Activated naive CD4-positive, alpha-beta T cell treated with anti-CD3 and anti-CD28 coated beads, Interleukin-2, amount 10 ng/mL, durations not matched to agents 7 days and 5 days (primary cell): ENCODE measurements at places on chromosomes 11 and 22.

DNA sequence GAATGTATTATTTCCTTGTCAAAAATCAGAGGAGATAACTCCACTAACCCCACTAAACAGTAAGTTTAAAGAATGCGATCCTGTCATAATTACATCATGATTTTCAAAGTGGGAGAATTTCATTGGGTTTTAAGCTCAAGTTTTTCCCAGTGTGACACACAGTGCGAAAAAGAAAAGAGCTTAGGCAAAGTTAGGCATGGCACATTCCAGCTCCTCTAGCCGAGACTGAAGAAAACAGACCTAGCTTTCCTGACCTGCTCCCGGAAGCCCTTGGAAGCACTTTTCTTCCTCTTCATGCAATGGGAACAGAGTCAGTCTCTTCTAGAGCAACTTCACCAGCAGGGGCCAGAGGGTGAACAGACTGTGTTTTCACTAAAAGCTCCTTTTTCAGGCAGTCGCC lies 76.6 kb upstream of the AKIP1 start:
- no peak for DNase-seq

DNA sequence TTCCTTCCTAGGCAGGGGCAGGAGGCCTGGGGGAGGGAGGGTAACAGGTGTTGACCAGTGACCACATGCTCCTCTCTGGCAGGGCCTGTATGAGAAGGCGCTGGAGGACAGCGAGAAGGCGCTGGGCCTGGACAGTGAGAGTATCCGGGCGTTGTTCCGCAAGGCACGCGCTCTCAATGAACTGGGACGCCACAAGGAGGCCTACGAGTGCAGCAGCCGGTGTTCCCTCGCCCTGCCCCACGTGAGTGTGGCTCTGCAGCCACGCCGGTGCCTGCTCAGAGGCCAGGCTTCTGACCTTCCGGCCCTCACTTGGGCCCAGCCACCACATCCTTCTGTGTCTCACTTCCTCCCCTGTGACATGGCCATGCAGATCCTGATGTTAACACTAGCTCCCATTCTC lies 25.8 kb downstream of the ZC3H7B start:
- DNase-seq, result no peak

DNA sequence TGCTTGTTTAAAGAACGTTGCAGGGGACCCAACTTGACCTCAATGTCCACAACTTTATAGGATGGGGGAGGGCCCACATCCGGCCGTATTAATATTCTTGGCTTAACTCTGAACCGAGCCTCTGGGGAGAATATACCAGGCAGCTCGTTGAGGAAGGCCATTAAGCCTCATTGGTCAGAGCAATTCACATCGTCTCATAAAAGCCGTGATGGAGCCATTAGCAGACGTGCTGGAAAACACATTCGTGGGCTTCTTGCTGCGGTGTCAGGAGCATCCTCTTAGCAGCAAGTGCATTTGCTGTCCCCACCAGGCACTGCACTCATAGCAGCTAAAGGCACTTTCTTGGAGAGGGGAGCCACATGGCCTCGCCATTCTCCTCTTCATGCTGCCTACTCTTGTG lies 14.9 kb downstream of the DSCAML1 start:
- DNase-seq, result no peak

DNA sequence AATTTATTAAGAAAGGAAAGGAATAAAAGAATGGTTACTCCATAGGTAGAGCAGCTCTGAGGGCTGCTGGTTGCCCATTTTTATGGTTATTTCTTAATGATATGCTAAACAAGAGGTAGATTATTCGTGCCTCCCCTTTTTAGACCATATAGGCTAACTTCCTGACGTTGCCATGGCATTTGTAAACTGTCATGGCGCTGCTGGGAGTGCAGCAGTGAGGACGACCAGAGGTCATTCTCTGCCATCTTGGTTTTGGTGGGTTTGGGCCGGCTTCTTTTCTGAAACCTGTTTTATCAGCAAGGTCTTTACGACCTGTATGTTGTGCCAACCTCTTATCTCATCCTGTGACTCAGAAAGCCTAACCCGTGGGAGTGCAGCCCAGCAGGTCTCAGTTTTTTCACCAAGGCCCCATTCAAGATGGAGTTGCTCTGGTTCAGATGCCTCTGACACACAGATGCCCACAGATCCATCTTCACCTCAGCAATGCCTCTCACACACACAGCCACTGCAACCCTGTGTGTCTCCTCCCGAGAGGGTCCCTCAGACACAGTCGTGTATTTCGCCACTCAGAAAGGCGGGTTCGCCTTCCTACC lies 16.4 kb upstream of the JAM3 start:
- DNase-seq, result no peak

- no peak for DNase-seq
These were observed 29.5 kb downstream of the CHEK2 start for GRCh38 chr22:28711820-28712777.

- DNase-seq, result no peak
These were observed 27.2 kb downstream of the EIF3M start for GRCh38 chr11:32610797-32611352.

DNA sequence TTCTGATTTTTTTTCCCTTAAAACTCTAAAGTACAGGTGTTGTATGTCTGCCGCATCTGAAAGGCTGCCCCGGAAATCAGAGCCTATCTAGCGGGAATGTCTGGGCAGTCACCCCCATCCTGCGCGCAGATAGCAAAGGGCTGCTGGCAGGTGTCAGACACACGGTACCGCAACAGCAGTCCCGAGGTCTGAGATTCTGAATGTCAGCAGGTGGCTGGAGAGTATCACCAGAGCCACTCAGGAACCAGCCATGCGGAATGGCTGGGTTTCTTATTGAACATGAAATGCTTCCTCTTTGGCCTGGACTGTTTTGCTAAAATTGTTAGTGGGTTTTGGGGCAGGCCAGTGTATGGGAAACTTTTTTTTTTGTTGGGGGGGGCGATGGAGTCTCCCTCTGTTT lies 53.3 kb downstream of the CERK start:
- no peak for DNase-seq

DNA sequence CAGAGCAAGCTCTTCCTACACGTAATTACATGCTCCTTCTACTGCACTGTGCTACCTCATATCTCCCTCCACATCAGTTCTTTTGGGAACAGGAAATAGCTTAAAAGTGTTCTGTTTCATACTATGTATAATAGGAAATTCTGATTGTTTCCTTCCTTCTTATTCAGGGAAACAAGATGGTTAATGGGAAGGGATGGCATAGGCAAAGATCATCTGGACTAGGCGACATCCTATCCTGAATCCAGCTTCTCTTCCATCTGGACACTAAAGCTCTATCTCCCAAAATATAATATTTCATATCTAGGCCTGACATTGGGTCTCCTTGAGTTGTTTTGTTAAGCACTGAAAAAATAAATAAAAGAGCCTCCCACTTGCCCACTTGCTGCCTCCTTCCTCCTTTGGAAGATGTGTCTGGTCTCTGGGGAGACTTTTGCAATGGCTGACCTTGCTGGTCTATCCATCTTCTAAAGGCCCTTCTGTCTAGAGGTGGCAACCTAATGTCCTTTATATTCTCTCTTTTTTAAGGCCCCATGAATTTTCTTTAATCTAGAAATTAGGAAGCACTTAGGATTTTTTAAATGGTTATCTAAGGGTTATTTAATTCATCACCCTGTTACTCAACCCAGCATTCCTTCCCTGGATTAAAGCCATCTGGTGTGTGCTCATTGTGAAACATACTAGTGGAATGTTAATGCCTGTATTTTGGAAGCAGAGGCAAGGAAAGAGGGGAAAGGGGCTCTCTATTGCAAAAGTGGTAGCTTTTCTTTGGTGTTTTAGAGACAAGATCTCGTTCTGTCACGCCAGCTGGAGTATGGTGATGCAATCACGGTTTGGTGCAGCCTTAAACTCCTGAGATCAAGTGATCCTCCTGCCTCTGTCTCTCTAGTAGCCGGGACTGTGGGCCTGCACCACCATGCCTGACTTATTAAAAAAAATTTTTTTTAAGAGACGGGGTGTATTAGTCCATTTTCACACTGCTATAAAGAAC lies 20.6 kb downstream of the CLMP start:
- no peak for DNase-seq

- DNase-seq, result no peak
These were observed 50.3 kb downstream of the SPON1 start for GRCh38 chr11:14012846-14013245.

- DNase-seq, result no peak
These were observed 1.6 kb downstream of the JOSD1 start for GRCh38 chr22:38699143-38699542.

- no peak for DNase-seq
These were observed 2237.9 kb upstream of the RAG2 start for GRCh38 chr11:38835966-38836365.

- DNase-seq, result no peak
These were observed 90.5 kb downstream of the BRD1 start for GRCh38 chr22:49737101-49737551.

DNA sequence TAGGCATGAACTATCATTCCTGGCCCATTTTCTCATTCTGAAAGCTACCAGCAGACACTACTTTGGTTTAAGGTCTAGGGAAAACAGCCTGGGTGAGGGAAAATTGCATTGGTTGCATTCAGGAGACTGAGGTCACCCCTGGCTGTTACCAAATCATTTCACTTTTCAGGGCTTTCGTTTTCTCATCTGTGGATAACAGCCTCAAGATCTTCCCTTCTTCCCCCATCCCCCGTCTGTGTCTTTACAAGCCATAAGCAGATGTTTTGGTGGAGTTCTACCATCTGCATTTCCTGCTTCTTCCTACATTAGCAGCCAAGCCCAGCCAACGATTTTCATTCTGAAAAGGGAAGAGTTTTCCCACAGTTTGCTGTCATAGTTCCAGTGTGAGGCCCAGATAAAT lies 130.4 kb downstream of the HIPK3 start:
- no peak for DNase-seq

DNA sequence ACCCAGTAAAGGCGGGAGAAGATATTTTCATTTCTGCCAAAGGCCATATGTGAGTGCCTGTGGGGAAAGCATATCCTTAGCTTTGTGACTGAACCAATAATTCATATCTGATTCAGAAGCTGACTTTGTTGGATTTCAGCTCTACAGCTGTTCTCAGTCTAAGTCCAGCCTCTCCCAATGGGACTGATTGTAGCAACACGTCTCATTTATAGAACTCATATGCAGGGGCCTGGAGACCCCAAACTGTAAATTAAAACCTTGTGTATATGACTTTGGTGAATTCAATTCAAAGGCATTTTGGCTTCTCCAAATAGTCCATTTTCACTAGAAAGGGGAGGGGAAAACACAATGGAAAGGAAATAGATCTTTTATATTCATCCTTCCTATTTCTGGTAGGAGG lies 250.4 kb upstream of the SORL1-AS1 start:
- DNase-seq, result no peak

GRCh38 chr11:59767225-59767611 lies 12.0 kb downstream of the STX3 start:
- peak; percentile 65 for DNase-seq

- no peak for DNase-seq
These were observed 73.0 kb downstream of the RTL6 start for GRCh38 chr22:44424867-44425693.
